Aorta (tissue), 5 donors: ENCODE measurements at places on chromosomes 11 and 22.
A peak's percentile ranks its signal among the peaks of the same experiment; 100 is the strongest.

DNA sequence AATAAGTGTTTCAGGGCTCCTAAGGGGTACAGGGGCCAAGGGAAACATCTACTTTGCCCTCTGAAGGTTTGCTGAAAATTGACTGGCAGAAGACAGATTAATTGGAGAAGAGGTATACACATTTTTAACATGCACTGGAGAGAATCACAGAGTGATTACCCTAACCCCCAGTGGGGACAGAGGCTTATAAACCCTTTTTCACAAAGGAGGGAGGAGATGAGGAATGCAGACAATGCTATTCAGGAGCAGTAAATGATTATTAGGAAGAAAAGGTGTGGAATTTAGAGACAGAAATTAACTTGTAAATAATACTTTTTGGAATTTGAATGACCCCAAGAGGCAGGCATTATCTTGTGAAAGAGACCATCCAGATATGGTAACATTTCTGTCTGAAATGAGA lies 582.4 kb upstream of the B3GAT1 start:
- DNase-seq = no peak

DNA sequence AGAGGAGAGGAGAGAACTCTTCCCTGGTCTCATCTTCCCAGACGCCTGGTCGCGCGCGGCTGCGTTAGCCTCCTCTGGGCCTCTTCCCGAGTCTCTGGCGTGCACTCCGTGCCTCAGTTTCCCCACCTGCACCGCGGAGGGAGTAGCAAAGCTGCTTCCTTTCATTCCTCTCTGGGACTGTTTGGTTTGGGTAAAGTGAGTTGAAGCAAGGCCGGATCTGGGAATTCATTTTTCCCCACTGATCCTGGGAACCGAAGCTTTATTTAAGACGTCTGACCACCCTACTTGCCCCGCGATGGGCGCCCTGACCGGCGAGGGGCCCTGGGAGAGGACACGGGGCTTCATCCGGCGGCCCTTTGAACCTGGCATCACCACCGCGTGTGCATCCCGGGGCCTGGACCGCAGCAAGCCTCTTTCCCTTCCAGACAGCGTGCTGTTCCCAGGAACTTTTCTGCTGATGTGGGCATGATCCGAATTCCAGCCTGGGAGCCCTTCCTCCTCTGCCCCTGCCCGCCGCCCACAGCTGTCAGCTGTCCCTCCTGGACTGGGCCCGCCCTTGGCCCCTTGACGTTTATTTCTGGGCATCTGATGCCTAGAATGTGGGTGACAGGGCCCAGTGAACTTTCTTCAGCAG lies 758 bp downstream of the LDLRAD3 start:
- DNase-seq = no peak

GRCh38 chr11:115255006-115255762 lies 249.0 kb downstream of the CADM1 start:
- no peak for DNase-seq

DNA sequence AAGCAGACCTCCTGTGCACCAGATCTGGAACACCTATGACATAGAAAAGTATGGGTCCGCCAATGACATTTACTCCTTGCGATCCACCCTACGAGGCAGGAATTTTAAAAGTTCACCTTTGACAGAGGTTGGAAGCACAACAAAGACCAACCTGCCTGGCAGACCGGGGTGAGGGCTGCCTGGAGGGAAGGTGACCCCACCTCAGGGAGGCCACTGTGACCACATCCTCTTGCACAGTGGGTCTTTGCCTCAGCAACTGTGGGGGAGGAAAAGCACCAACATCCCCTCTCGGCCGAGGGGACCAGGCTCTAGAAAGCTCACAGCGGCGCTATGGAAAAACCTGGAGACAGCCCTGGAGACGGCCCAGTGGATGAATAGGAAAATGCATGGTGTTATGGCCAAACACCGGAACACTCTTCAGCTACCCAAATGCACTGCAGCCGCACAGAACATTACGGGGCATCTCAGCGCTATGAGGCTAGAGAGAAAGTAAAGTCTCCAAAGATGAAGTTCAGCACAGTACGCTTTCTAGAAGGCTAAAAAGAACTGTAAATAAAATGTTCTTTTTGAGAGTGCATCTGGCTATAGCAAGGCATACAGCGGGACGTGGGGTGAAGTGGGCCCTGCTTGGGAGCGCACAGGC lies 1.8 kb upstream of the SHISAL1 start:
- no peak for DNase-seq

DNA sequence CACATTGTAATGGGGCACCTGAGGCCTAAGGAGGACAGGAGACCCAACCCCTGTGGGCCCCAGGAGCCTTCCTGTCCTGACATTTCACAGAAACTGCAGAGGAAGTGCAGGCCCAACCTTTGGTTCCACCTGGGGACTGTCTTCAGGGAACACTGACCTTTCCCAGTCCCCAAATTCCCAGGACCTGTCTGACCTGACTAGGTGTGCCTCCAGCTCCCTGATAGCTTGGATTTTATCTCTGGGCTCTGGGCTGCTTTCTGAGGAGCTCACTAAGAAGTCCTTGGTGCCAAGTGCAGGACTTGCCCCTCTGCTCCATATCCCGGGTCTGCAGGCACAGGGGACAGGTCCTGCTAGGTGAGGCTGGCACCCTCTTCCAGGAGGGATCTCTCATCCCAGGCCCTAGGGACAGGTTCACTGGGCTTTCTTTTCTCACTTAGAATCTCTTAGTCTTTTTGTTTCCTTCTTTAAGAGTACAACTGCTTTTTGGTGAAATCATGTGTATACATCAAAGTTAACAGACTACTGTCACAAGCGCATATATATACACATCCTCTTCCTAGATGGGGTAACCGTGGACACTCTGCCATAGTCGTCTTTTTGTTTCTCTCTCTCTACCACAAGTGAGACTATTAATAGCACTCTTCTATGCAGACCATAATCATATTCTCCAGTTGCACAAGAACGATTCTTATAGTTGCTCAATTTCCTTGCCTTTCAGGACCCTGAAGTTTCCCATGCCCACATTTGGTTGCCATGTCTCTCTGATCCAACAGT lies 72.0 kb upstream of the IGLL5 start:
- no peak for DNase-seq

- DNase-seq = no peak
These were observed 13.5 kb upstream of the MTMR2 start for GRCh38 chr11:95937358-95937757.

- no peak for DNase-seq
These were observed 54.6 kb downstream of the PLEKHA7 start for GRCh38 chr11:16959602-16960001.

DNA sequence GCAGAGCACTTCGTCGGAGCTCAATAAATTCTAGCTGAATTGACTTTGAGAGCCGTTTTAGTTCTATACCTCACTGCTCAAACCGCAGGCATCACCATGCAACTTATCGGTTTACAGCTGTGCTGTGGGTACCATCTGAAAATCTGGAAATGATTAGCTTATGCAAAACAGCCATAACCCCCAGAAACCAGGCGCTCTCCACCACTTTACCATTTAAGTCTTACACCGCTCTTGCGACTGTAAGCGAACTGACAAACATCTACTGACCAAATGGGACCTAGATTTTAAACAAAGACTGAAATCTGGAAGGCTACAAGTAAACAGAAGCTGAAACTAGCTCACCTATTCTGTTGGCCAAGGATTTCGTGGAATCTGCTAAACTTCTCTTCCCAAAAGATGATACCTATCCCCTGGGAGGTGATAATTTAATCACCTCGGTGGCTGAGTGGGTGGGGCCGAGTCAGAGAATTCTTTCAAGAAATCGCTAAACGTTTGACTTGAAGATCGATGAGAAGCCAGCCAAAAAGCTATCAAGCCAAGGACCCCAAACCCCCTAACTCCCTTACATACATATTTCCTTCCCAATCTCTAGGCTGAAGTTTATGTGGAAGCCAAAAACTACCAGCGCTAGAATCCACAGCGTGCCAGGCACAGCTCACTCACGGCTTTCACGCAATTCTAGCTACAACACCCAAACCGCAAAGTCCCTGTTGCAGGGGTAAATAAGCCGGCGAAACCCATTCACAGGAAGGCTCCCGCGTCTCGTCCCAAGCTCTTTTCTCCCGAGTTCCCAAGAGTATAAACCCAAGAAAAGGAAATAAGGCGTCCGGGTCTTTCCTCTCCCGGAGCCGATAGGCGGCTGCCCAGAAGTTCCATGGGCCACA lies 644 bp downstream of the SPTY2D1 start:
- no peak for DNase-seq

- no peak for DNase-seq
These were observed 31.5 kb upstream of the RAB38 start for GRCh38 chr11:88206751-88207150.

GRCh38 chr22:39152511-39153219 lies at the start of gene CBX7:
CBX7 (minus strand) TSS chr22:39152680; CDS start chr22:39152444, 236 bp downstream.
- peak; percentile 99 for DNase-seq

DNA sequence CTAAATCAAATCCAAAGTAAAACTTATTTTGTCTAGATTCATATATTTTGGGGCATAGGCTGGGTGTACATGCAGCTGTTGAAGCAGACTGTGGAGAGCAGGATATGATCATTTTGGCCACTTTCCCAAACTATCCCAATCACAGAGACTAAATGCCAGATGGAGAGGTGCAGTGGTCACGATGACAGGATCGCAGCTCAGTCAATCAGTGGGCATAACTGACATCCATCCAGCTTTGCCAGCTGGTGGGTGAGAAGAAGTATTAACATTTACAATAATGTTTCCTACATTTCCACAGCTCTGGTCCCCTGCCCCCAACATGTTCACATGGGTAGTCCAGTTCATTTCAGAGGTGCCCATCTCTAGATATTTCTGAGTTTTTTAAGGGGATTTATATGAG lies 255.5 kb upstream of the SESN3 start:
- no peak for DNase-seq

DNA sequence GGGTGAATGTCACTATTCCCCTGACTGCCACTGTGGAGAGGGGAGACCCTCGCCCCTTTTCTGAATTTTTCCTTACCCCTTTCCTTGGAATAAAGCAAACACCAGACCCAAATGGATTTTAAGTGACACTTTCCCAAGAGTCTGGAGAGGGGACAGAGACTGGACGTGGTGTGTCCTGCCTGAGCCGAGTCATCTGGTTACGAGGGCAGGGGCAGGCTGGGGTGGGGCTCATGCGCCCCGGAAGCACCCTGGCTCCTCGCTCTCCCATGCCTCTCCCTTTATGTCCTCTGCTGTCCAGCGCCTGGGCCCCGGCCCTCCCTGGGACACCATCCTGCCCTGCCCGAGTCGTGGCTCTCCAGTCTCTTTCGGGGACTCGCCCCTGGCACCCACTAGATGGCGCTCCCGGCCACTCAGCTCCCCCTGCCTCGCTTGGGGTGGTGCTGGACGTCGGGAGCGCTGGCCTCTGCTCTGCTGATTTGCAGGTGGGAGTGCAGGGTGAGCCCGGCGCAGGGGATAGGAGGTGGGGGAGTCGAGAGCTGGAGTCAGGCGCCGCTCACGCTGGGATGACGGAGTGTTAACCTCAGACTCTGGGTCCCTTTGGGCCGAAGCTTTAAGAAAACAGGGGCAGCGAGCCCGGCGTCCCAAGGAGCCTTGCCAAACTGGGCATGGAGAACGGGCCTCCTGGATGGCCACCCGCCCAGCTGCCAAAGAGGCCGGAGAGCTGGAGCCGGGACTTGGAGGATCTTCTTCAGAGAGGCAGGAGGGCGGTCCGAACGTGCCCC lies 89.8 kb downstream of the RPS6KA4 start:
- peak; percentile 92 for DNase-seq

GRCh38 chr11:119181677-119182412 lies 3.4 kb upstream of the NHERF4 start:
- DNase-seq = no peak
